Left lung (tissue), 14 donors: ENCODE measurements at places on chromosomes 2 and 18. TPM values are rescaled to one million over a fixed set of nuclear protein-coding genes. Genes with fewer than 3 reads are reported as not detected.

DNA sequence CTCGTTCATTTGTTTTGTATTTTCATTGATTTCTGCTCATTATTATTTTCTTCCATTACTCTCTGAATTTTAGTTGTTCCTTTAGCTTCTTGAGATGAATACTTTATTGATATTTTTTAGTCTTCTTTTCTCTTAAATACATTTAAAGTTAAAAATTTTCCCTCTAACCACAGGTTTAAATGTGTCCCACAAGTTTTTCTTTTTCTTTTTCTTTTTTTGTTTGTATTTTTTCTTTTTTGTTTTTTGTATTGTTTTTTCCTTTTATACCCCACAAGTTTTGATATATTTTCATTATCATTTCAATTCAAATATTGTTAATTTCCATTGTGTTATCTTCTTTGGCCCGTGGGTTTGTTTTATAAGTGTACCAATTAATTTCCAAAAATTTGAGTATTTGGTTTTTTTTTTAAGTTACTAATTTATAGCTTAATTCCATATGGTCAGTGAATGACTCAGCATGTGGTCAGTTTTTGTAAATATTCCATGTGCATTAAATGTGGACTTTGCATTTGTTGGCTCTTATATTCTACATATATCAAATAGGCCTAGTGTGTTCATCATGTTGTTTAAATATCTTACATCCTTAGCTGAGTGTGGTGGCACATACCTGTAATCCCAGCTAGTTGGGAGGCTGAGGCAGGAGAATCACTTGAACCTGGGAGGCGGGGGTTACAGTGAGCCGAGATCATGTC, 16.2 kb downstream of the CENPO start:
- H3K27ac ChIP-seq, result no peak overlapping the region
- no peaks in the 10 kb centered on the region for H3K27me3 ChIP-seq
- no peaks in the 10 kb centered on the region for H3K4me1 ChIP-seq
- peaks cover 13% of the 10 kb centered on the region for H3K36me3 ChIP-seq
- DNase-seq, result no peak

- H3K4me3 ChIP-seq, result no peak overlapping the region
- no peak overlapping the region for H3K27ac ChIP-seq
- no peaks in the 10 kb centered on the region for H3K4me1 ChIP-seq
- no peaks in the 10 kb centered on the region for H3K27me3 ChIP-seq
- peaks cover 27% of the 10 kb centered on the region for H3K36me3 ChIP-seq
Measured at GRCh38 chr18:76379226-76380126, 115.6 kb downstream of the ZNF516 start.

- DNase-seq, result peak; percentile 60
- no peaks in the 10 kb centered on the region for H3K36me3 ChIP-seq
- H3K4me3 ChIP-seq, result no peak overlapping the region
- peaks cover 8% of the 10 kb centered on the region for H3K4me1 ChIP-seq
Measured at GRCh38 chr2:226079671-226080181, 680.2 kb downstream of the NYAP2 start.

DNA sequence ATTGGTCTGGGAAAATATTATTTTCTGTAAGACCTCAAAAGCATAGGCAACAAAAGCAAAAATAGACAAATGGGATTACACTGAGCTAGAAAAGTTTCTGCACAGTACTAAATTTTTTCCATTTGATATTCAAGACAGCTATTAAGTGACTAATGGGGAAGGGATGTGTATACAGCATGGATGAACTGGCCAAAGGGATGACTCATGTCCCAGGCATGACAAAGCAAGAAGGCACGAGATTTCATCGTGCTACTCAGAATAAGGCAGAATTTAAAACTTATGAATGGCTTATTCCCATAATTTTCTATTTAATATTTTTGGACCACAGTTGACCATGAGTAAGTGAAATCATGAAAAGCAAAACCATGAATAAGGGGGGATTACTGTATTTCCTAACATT, 1250.1 kb upstream of the GYPC start:
- no peaks in the 10 kb centered on the region for H3K36me3 ChIP-seq
- no peaks in the 10 kb centered on the region for H3K4me1 ChIP-seq
- no peak overlapping the region for H3K4me3 ChIP-seq
- H3K27me3 ChIP-seq, result no peaks in the 10 kb centered on the region

Gene TNFRSF11A
- 4.6 TPM for polyA plus RNA-seq

Gene CDKL4
- 3.1 TPM for polyA plus RNA-seq
